Activated CD4-positive, alpha-beta T cell treated with anti-CD3 and anti-CD28 coated beads, Interleukin-2, amount 50 U/mL, for 48 hours (primary cell): ENCODE measurements at places on chromosomes 1 and 21.

DNA sequence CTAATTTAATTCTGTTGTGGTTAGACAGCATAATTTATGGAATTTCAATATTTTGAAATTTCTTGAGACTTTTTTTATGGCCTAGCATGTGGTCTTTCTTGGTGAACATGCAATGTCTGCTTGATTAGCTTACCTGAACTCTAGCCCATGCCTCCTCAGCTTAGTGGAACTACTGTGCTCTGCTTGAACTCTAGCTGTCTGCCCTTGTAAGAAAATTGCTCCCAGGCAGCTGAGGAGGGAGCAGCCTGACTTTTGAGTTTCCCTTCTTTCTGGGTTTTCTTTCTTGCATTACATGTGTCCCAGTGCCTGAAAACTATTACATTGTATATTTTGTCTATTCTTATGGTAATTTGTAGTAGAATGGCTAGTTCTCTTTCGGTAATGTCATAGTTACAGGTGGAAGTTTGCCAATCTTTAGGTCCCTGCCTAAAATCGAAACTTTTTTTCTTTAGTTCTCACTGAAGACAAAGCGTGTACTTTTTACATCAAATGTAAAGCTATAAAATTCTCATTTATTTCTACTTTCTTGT lies 105.3 kb downstream of the MAST2 start:
- no peak for DNase-seq

GRCh38 chr1:18285538-18285924 lies 177.9 kb downstream of the IGSF21 start:
- no peak for DNase-seq

DNA sequence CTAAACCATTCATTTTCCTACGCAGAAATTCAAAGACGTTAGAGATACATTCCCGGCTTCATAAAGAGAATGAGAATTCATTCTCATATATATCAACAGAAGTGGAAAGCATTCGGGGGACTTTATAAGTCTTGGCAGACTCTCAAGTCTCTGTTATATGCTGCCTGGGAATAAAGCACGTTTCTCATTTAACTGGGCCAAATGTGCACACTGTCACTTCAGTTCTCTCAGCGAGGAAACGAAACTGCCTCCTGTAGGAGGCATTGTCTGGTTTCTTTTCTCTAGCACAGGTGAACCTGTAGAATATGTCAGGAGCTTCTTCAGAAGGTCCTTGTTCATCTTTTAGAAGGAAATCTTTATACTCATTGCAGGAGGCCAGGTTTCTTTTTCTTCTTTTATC lies 367.6 kb downstream of the PTBP2 start:
- DNase-seq = no peak

GRCh38 chr1:60895701-60896100 lies 186.7 kb upstream of the NFIA start:
- no peak for DNase-seq

DNA sequence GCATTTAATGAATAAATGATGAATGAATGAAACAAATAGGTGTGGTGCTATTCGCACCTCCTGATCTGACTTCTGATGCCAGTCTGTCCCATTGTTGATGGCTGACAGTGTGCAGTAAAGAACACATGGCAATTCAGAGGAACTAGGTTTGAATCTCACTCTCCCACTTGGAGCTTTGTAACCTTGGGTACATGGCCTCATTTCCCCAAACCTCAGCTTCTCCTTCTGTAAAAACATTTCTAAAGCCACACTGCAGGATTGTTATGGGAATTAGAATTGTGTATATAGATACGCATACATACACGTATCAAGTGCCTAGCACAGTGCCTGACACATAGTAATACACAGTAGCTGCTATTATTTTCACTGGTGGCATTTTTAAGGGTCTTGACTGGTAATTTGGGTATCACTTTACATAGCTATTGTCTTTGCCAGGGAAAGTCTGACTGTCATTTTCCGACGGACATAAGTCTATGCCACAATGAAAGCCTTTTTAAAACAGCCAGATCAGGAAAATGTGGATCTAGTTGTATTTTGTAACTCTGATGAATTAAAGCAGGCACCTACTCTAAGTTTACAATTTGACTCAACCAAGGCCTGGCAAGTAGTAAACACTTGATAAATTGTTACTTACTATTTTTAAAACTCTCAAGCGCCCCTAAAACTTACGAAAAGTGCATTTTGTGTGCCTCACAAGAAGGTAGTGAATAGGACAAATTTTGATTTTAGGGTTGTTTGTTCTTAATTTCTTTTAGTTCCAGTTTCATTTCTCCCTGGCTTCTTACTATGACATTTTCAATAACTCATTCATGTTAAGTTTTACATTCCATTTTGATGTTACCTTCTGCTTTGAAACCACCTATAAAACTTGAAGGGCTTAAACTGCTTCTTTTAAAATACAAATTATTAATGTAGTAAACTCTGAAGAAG lies 164.4 kb downstream of the SDCCAG8 start:
- DNase-seq = no peak

DNA sequence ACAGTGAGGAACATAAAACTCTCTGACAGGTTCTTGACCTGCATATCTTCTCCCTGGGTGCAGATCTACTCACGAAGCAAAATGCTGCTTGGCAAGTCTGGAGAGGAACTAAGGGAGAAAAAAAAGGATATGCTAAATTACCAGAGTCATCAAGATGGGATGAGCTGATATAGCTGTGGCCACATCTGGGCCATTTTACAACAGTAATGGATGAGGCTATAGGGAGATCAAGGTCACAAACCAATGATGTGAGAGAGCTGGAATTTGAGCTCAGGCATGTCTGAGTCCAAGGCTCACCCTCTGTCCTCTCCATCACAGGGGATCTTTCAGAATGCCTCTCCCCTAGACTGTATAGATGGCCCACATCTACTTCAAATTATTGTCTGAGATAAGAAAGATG lies 26.2 kb downstream of the ZMYND12 start:
- no peak for DNase-seq

DNA sequence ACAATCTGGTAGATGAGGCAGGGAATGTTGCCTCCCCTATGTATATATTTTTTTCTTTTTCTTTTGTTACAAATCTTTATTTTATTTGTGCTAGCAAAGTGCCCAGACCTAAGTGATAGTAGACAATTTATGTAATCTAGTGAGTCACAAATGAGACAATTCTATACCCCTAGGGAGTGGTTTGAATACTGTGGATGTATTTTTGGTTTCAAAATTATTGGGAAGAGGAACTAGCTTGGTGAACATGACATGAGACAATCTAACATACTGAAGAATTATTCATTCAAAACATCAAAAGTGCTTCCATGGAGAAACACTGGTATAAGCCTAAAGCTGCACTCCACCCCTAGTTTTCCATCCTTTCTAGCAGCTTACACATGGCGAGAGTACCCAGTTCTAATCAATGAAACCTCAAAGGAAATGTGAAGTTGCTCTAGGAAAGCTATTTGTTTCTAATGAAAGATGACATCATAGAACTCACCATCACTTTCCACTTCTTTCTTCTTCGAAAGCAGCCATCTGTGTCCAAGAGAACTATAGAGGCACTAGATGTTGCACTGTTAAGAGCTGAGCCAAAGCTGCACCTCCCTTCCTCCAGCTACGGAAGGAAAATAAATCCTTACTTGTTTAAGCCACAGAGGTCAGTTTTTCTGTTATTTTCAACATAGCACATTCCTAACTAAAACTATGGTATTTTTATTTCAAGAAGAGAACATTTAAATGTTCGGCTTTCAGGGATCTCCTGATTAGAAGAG lies 764.6 kb downstream of the LTN1 start:
- DNase-seq = no peak

DNA sequence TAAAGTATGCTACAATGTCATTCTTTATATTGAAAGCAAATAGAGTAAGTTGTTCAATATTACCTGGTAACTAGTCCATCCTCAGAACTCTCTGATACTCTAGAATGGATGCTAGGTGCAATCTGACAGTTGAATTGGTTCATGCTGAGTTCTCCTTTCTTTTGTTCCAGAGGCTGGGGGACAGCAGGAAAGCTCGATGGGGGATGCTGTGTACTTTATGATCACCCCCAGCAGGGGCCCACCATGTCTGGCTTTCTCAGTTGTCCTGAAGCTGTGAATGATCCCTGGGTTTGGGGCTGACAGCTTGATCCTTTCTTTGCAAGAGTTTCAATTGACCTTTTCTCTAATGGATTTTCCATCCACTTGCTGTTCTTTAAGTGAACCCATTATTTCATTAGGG lies 22.5 kb downstream of the FMN2 start:
- no peak for DNase-seq

- DNase-seq = no peak
Measured at GRCh38 chr1:1072849-1073742, 1.0 kb downstream of the RNF223 start.

DNA sequence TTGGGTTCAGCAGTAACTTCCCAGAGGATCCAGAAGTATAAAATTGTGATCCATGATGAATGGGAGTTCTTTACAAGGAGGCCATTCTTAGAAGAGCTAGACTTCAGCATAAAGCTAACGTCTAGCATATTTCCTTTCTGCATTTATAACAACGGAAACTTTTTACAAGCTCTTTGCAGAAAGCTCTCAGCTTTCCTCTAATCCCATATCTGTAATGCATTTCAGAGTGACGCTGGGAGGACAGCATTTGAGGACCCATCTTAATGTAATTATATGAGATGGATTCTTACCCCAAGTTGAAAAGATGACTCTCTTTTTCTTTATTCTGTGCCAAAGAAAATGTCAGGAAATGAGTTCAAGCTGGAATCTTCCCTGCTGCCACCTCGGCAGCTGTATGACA lies 132.0 kb upstream of the CACHD1 start:
- DNase-seq = no peak

- DNase-seq = no peak
Measured at GRCh38 chr21:46061518-46061917, 36.4 kb upstream of the COL6A2 start.

DNA sequence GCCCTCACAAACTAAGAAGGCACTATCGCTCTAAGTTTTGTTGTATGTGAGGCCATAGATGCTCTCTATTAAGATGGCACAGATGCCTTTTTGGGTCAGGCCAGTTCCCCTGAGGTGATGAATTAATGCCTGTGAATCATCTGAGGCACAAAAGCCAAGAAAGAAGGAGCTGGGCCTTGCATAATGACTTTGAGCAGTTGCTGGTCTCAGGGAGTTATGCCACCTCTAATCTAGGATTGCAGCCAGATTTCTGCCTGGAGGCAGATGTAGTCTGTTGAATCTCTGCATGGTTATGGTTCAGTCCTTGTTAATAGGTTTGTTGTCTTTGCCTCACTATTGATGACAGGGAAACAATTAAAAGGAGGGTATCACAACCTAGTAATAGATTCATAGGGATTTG lies 168.1 kb upstream of the CHRM3 start:
- no peak for DNase-seq

- DNase-seq = no peak
Measured at GRCh38 chr1:10538646-10539355, 64.1 kb downstream of the PEX14 start.

DNA sequence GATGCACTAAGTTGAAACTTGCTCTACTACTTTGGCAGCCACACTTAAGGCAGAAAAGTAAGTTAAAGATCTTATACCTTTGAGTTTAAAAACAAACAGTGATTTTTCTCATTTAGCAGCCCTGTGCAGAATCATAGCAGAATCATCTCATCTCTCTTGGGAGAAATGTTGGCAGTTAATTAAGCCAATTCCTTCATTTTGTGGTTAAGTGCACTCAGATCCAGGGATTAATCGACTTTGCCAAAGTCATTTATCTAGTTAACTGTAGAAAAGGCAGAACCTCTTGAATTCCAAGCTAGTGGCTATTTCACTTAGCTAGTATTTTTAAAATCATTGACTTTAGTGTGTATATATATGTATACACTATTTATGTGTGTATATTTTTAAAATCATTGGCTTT lies 125.0 kb downstream of the GPR52 start:
- no peak for DNase-seq

- no peak for DNase-seq
Measured at GRCh38 chr1:35453031-35453430, 104.2 kb downstream of the KIAA0319L start.

GRCh38 chr1:180896161-180896560 lies 16.5 kb upstream of the KIAA1614 start:
- no peak for DNase-seq

- no peak for DNase-seq
Measured at GRCh38 chr21:23455676-23456075, 2151.6 kb downstream of the MRPL39 start.

DNA sequence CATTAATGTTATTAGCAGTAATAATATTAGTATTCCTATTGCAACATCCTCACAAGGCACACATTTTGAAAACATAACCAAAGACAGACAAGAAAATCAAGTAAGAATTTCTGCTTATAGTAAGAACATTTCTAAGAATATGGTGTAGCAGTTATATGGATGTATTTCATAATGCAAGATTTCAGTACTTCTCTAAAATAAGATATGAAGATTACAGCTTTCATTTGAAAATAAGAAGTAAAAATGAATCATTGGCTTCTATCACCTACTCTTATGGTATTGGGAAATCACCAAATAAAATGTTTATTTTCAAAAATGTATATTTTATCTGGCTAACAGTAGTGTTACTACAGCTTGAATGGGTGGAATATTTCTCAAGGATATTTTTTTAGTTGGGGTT lies 103.8 kb upstream of the USP25 start:
- DNase-seq = no peak

- DNase-seq = peak; percentile 79
Measured at GRCh38 chr1:210143465-210144062, 89.0 kb upstream of the SERTAD4 start.

GRCh38 chr1:168467452-168467851 lies 76.3 kb downstream of the XCL2 start:
- no peak for DNase-seq

GRCh38 chr1:64598100-64598571 lies 128.2 kb downstream of the CACHD1 start:
- DNase-seq = no peak

DNA sequence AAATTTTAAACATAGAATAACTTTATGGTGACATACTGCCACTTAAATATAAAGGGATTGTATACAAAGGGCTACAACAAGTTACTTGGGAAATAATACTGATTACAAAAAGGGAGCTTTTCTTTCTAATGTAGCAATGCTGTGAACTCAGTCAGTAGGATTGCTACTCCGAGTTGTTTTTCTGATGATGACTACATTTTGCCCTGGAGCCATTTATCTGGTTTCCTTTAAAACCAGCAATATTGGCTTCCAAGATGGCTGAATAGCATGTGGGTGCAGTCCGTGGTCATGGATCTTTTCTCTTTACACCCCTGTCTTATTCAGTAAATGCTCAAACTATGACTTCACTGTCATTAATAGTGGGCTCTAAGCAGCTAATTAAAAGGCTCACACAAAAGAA lies 92.6 kb upstream of the NEK7 start:
- no peak for DNase-seq

GRCh38 chr1:87121711-87122163 lies 206.9 kb upstream of the LMO4 start:
- no peak for DNase-seq

GRCh38 chr1:59696421-59697115 lies 118.2 kb upstream of the HOOK1 start:
- DNase-seq = no peak

DNA sequence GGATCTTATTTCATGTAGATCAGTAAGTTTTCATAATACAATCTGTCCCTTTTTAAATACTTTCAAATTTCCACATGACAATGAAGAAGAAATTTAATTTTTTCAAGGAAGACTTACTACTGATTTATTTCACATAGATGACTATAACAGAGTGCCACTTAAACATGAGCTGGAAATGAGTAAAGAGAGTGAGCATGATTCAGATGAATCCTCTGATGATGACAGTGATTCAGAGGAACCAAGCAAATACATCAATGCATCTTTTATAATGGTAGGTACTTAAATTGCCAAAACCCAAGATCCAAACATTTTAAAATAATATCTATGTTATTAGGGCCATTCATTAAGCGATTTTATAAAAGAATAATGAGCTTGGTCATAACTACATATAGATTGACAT lies 110.4 kb downstream of the PTPRC start:
- DNase-seq = no peak

GRCh38 chr21:14763695-14764064 lies 217.6 kb upstream of the SAMSN1 start:
- DNase-seq = no peak
